ENCODE measurements at places on chromosomes 12 and 14. TPM values are rescaled to one million over a fixed set of nuclear protein-coding genes. Genes with fewer than 3 reads are reported as not detected.
A peak's percentile ranks its signal among the peaks of the same experiment; 100 is the strongest.

DNA sequence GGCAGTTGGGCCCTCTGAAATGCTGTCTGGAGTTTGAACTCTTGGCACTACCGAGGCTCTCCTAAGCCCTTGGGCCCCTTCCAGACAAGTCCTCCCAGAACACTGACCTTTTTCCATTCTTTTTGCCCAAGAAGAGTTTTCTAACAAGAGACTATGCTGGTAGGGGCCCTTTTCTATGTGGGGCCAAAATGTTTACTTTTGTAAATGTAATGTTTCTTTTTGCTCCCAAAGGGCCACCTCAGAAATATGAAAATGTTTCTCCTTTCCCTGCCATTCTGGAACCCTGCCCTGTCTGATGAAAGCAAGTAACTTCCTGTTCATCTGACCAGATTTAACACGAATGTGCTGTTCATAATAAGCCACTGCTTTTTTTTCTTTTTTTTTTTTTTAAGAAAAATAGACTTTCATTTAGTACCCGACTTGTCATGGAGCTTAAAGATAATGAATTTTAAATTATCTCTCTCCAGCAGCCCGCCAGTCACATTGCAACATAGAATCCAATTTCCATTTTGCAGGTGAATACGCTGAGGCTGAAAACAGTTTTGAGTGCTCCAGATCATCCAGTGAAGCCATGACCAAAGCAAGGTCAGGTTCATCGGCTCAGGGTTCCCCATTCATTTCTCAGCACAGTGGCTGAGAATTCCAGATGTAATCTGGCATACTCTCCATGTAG is 169.9 kb downstream of the DPF3 start:
- peaks cover 2% of the 10 kb centered on the region for H3K36me3 ChIP-seq
- no peak for DNase-seq
- H3K27me3 ChIP-seq, result no peaks in the 10 kb centered on the region

The STXBP6 gene
- 7.0 TPM for total RNA-seq

- no peaks in the 10 kb centered on the region for H3K27me3 ChIP-seq
- DNase-seq, result no peak
- no peak overlapping the region for H3K27ac ChIP-seq
- no peak overlapping the region for H3K4me3 ChIP-seq
- H3K4me1 ChIP-seq, result no peaks in the 10 kb centered on the region
Measured at GRCh38 chr12:112713471-112713870, 78.1 kb upstream of the RPH3A start.

The SLC4A8 gene
- total RNA-seq, result 4.2 TPM

- no peaks in the 10 kb centered on the region for H3K36me3 ChIP-seq
- H3K27ac ChIP-seq, result no peak overlapping the region
- DNase-seq, result no peak
- no peaks in the 10 kb centered on the region for H3K4me1 ChIP-seq
Measured at GRCh38 chr14:32019276-32019675, 57.8 kb upstream of the ARHGAP5 start.

GRCh38 chr14:41016213-41016612 is 590.5 kb upstream of the LRFN5 start:
- H3K4me1 ChIP-seq, result no peaks in the 10 kb centered on the region
- DNase-seq, result no peak
- H3K36me3 ChIP-seq, result no peaks in the 10 kb centered on the region

The EP400 gene
- total RNA-seq, result 51.8 TPM

GRCh38 chr14:103155010-103155409 is 31.7 kb downstream of the TNFAIP2 start:
- H3K27ac ChIP-seq, result no peak overlapping the region
- peaks cover 33% of the 10 kb centered on the region for H3K27me3 ChIP-seq
- H3K4me1 ChIP-seq, result peaks cover 3% of the 10 kb centered on the region
- no peaks in the 10 kb centered on the region for H3K36me3 ChIP-seq

- no peaks in the 10 kb centered on the region for H3K36me3 ChIP-seq
- no peak overlapping the region for H3K4me3 ChIP-seq
- no peak overlapping the region for H3K27ac ChIP-seq
- no peaks in the 10 kb centered on the region for H3K4me1 ChIP-seq
- DNase-seq, result no peak
- H3K27me3 ChIP-seq, result no peaks in the 10 kb centered on the region
Measured at GRCh38 chr14:77947372-77947771, 147.5 kb downstream of the ADCK1 start.

DNA sequence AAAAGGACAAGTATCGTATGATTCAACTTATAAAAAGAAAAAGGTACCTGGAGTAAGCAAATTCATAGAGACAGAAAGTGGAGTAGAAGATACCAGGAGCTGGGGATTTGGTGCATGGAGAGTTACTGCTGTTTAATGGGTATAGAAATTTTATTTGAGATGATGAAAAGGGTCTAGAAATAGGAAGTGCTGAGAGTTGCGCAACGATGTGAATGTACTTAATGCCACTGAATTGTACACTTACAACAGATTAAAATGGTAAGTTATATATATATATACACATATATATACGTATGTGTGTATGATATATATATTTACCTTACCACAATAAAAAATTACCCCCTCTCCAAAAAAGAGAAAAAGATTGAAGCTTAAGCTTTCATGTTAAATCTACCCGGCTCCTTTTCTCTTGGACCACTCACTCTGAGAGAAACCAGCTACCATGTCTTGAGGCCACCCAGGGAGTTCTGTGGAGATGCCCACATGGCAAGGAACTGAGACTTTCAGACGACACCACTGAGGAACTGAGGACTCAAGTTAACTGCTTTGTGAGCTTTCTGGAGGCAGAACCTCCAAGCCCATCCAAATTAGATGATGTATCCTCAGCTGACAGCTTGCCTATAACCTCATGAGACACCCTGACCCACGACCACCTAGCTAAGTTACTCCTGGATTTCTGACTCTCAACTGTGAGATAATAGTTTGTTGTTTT is 130.0 kb upstream of the BTG1 start:
- no peaks in the 10 kb centered on the region for H3K36me3 ChIP-seq
- no peak overlapping the region for H3K4me3 ChIP-seq
- no peaks in the 10 kb centered on the region for H3K27me3 ChIP-seq
- no peak for DNase-seq
- H3K4me1 ChIP-seq, result peaks cover 10% of the 10 kb centered on the region
- H3K27ac ChIP-seq, result no peak overlapping the region

DNA sequence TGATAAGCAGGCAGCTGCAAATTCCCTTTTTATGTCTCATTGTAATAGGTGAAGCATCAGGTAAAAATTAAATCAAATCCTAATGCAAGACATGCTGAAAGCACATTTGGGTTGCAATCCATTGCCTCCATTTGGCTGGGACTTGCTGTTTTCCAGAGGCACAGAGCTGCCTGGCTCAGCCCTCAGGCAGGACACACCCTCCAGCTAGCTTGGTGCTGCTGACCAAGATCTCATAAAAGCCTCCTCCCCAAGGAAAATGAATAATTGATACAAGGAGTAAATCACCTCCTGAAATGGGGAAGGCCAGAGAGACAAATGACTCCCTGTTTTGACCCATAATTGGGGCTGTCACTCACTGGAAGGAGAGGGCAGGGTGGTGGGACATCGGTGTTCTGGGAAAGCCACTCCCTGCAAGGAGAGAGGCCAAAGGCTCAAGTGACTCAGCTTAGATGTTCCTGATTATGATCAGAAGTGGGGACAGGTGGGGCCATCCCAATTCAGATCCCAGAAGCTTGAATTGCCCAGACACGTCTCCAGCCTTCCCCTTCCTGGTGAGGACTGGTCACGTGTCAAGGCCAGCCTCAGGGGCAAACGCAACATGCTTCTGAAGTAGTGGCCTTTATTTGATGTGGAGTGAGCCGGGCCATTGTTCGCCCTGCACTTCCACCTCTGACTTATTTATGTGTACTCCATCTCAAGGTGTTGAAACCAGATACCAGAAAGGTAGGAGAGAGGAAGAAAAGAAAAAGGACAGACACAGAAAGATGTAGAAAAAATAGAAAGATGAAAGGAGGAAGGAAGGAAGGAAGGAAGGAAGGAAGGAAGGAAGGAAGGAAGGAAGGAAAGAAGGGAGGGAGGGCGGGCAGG is 773.7 kb downstream of the BCL11B start:
- no peaks in the 10 kb centered on the region for H3K4me1 ChIP-seq
- H3K27ac ChIP-seq, result no peak overlapping the region
- no peak for DNase-seq
- H3K27me3 ChIP-seq, result no peaks in the 10 kb centered on the region
- no peak overlapping the region for H3K4me3 ChIP-seq
- H3K36me3 ChIP-seq, result no peaks in the 10 kb centered on the region

GRCh38 chr14:34874386-34875030 is 652 bp downstream of the BAZ1A start:
- H3K27ac ChIP-seq, result peak overlapping the region; percentile 76
- no peaks in the 10 kb centered on the region for H3K27me3 ChIP-seq
- no peaks in the 10 kb centered on the region for H3K36me3 ChIP-seq
- peak overlapping the region; percentile 94 for H3K4me3 ChIP-seq

The TRPV4 gene
- total RNA-seq, result 1.3 TPM

- peaks cover 49% of the 10 kb centered on the region for H3K4me1 ChIP-seq
- no peak for DNase-seq
Measured at GRCh38 chr14:89304972-89305703, 111.9 kb downstream of the FOXN3 start.

GRCh38 chr14:71139294-71139946 is 232.2 kb downstream of the PCNX1 start:
- no peaks in the 10 kb centered on the region for H3K36me3 ChIP-seq
- no peak for DNase-seq
- H3K27me3 ChIP-seq, result no peaks in the 10 kb centered on the region
- peaks cover 5% of the 10 kb centered on the region for H3K4me1 ChIP-seq

- peaks cover 77% of the 10 kb centered on the region for H3K4me1 ChIP-seq
- peak overlapping the region; percentile 77 for H3K27ac ChIP-seq
- DNase-seq, result no peak
- no peaks in the 10 kb centered on the region for H3K36me3 ChIP-seq
- no peaks in the 10 kb centered on the region for H3K27me3 ChIP-seq
- H3K4me3 ChIP-seq, result no peak overlapping the region
Measured at GRCh38 chr14:103398427-103399195, 13.4 kb downstream of the MARK3 start.

The ZNF891 gene
- total RNA-seq, result 2.1 TPM

DNA sequence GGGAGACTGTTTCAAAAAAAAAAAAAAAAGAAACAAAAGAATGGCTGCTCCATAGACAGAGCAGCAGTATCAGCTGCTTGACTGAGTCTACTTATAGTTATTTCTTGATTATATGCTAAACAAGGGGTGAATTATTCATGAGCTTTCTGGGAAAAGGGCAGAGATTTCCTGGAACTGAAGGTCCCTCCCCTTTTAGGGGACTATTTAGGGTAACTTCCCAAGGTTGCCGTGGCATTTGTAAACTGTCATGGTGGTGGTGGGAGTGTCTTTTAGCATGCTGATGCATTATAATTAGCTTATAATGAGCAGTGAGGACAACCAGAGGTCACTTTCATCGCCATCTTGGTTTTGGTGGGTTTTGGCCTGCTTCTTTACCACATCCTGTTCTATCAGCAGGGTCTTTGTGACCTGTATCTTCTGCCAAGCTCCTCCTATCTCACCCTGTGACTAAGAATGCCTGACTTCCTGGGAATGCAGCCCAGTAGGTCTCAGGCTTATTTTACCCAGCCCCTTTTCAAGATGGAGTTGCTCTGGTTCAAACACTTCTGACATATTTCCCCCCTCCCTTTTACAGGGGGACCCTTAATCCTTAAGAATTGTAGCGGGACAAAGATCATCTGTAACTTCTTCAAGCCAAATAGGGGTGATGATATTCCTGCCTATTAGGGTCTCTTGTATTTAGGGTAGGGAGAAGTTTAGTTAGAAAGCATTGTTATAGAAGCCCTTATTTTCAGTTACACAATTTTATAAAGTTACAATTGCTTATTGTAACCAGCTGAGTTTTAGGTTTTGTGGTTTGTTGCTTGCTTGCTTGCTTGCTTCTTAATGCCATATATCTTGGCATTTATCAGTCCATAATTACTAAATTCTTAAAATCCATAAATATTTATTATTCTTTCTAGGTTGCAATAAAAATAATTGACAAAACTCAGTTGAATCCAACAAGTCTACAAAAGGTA is 42.5 kb downstream of the MARK3 start:
- no peak overlapping the region for H3K4me3 ChIP-seq
- peak overlapping the region; percentile 54 for H3K27ac ChIP-seq
- H3K27me3 ChIP-seq, result no peaks in the 10 kb centered on the region
- H3K4me1 ChIP-seq, result peaks cover 42% of the 10 kb centered on the region

The SOAT2 gene
- total RNA-seq, result not detected

The NDUFA9 gene
- total RNA-seq, result 87.4 TPM

The LRRC10 gene
- total RNA-seq, result not detected

The GPR135 gene
- 3.5 TPM for total RNA-seq

GRCh38 chr14:76257842-76258397 is 106.2 kb downstream of the GPATCH2L start:
- DNase-seq, result no peak
- H3K4me1 ChIP-seq, result peaks cover 12% of the 10 kb centered on the region
- no peaks in the 10 kb centered on the region for H3K27me3 ChIP-seq
- no peak overlapping the region for H3K4me3 ChIP-seq

DNA sequence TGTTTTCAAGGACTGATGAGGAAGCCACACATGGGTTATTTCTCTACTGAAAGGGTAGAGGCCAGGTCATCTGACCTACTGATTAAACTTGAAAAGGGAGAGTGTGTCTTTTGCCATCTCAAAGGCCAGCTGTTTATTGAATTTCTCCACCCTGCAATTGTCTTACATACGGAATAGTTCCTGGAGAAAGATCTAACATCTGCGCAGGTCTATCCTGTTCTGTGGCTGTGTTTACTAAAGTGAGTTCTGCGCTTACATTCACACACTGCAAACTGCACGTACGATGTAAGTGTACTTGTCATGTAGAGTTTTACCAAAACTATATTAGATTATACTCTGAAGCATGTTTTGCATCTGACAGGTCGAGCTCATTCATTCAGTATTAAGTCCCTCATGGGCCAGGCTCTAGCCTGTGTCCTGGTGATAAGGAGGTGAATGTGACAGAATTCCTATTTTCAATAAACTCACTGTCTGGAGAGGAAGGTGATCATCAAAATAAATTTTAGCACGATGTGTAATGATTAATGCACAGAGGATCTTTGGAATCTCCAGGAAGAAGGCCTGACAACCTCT is 96.6 kb downstream of the PRKCH start:
- no peak overlapping the region for H3K27ac ChIP-seq
- H3K4me1 ChIP-seq, result peaks cover 10% of the 10 kb centered on the region
- no peaks in the 10 kb centered on the region for H3K36me3 ChIP-seq
- no peak for DNase-seq

GRCh38 chr12:80709811-80710726 is 2.6 kb downstream of the MYF6 start:
- no peaks in the 10 kb centered on the region for H3K36me3 ChIP-seq
- peaks cover 6% of the 10 kb centered on the region for H3K27me3 ChIP-seq
- no peak overlapping the region for H3K27ac ChIP-seq
- DNase-seq, result no peak
- peaks cover 15% of the 10 kb centered on the region for H3K4me1 ChIP-seq

GRCh38 chr14:99601361-99601831 is 2.6 kb downstream of the CCDC85C start:
- no peak for DNase-seq
- no peaks in the 10 kb centered on the region for H3K36me3 ChIP-seq
- peak overlapping the region; percentile 55 for H3K27ac ChIP-seq
- peaks cover 26% of the 10 kb centered on the region for H3K4me1 ChIP-seq
- peak overlapping the region; percentile 42 for H3K4me3 ChIP-seq
- H3K27me3 ChIP-seq, result no peaks in the 10 kb centered on the region

- H3K4me1 ChIP-seq, result no peaks in the 10 kb centered on the region
- H3K4me3 ChIP-seq, result no peak overlapping the region
- no peaks in the 10 kb centered on the region for H3K36me3 ChIP-seq
- no peaks in the 10 kb centered on the region for H3K27me3 ChIP-seq
Measured at GRCh38 chr12:39176356-39176755, 266.6 kb downstream of the KIF21A start.
